ENCODE measurements at places on chromosomes 3 and 15.

DNA sequence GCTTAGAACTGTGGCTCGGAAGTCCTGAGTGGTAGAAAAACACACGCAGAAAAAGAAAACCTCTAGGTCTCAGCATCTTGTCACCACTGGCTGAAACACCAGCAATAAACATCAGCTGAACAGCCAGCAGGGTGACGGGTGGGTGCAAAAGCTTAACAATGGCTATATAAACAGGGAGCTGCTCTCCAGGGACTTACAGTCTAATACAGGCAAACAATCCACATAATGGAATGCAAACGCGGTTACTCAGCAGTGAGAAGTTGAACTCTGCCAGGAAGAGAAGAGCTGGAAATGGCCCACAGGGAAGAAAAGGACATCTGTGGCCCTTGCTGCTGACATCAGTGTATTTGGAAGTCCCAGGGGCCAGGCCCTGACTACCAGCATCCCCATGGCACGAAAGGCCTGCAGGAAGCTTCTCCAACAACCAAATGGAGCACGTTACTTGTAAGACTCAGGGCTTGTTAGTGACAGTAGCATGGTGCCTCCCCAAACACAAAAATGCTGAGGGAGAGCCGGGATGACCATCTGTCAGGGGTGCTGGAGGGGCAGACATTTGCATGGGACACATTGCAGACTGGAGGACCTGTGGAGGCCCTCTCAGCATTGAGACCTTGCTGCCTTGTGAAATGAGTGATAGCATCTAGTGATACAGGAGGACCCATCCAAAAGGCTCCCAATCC is 3.0 kb downstream of the HEG1 start:
- DNase-seq: peak; percentile 90

DNA sequence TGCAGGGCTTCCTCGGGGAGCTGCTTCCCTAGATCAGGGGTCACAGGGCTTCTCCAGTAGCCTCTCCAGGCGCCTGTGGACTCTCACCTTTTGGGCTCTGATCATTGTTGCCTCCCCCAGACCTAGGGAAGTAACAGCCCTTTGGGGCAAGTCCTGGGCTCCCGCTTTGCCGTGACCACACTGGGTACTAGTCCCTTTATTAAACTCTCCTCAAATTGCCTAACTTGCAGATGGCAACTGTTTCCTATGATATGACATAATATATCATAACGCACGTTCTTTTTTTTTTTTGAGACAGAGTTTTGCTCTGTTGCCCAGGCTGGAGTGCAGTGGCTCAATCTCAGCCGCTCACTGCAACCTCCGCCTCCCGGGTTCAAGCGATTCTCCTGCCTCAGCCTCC is 17.9 kb upstream of the NRROS start:
- DNase-seq: no peak

GRCh38 chr3:140176526-140176925 is 241.5 kb downstream of the CLSTN2 start:
- DNase-seq: peak; percentile 34

GRCh38 chr15:73593304-73594074 is 39.7 kb downstream of the NPTN start:
- no peak for DNase-seq

DNA sequence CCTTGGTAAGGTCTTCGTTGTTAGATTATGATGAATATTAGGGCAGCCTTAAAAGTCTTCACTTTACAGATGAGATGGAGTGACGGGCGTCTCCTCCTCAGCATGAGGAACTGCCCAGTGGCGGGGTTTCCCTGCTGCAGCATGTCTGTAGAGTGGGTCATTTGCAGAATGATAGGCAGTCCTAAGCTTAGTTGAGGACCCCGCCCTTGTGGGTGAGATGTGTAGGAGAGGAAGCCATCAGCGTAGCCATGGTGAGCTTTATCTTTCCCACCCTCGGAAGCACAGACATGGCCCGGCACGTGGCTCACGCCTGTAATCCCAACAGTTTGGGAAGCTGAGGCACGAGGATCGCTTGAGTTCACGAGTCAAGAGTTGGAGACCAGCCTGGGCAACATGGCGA is 877 bp downstream of the NIT2 start:
- no peak for DNase-seq

GRCh38 chr3:23324745-23325144 is 121.6 kb downstream of the UBE2E2 start:
- DNase-seq: peak; percentile 71

DNA sequence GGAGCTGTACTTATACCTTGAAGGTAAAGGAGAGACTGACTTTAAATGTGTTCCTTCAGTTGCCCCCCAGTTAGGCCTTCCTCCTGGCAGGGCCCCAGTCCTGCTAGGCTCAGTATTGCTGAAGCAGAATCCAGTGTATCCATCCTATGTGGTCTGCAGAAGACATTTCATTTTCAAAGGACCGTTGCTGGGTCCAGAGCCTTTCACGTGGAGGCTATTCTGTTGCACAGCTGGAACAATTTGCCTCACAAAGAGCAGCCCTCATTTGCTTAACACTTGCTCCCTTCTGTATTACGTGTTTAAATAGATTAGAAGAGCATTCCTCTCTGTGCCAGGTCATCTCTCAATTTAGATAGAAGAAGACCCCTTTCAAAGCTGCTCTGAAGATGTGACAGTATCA is 78.9 kb upstream of the CFAP20DC start:
- DNase-seq: no peak

DNA sequence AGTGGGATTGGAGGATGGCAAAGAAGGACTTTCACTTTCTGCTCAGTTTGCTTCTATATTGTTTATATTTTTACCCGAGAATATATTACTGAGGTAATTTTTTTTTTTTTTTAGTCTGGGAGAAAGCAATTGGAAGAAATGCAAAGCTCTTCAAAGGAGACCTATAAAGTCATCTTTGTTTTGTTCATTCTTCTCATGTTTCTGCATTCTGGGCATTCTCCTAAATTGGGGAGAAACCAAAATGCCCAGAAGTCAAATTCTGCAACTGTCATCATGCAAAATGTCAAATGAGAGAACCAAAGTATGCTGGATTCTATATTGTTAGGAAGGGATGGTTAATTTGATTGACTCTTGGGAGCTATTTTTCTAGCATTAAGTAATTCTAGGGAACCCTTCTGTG is 168.3 kb upstream of the TSC22D2 start:
- no peak for DNase-seq

GRCh38 chr3:82790307-82791097 is 1029.1 kb upstream of the GBE1 start:
- DNase-seq: no peak

- DNase-seq: no peak
Measured at GRCh38 chr3:42114130-42114725, 23.1 kb downstream of the TRAK1 start.

DNA sequence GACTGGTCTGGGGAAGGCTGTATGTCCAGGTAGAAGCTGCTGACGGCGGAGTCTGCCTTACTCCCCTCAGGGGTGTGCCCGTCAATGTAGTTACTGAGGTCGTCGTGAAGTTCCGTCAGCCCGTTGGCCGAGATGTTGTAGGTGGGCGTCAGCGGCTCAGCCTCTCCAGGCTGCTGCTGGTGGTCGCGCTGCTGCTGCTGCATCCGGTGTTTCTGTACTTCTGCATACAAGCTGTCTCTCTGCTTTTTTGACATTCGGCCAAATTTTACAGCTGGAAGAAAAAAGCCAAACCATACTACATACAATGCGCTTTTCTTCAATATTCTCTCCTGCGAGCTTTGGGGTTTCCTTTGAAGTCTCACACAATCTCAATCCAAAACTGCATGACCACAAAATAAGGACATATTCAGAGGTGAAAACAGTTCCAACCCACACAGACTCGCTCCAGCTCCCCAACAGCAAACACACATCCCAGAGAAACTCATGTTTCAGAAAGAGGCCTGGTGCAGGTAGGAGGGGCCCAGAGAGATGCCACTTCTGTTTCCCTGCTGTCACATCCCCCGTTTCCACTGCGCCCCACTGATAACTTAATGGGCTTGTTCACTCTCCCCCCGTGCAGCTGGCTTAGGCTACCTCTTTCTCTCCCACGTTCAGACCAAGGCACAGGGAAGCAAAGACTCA is 32.5 kb upstream of the ICE2 start:
- DNase-seq: no peak

- DNase-seq: no peak
Measured at GRCh38 chr3:153078826-153079225, 83.2 kb upstream of the RAP2B start.

DNA sequence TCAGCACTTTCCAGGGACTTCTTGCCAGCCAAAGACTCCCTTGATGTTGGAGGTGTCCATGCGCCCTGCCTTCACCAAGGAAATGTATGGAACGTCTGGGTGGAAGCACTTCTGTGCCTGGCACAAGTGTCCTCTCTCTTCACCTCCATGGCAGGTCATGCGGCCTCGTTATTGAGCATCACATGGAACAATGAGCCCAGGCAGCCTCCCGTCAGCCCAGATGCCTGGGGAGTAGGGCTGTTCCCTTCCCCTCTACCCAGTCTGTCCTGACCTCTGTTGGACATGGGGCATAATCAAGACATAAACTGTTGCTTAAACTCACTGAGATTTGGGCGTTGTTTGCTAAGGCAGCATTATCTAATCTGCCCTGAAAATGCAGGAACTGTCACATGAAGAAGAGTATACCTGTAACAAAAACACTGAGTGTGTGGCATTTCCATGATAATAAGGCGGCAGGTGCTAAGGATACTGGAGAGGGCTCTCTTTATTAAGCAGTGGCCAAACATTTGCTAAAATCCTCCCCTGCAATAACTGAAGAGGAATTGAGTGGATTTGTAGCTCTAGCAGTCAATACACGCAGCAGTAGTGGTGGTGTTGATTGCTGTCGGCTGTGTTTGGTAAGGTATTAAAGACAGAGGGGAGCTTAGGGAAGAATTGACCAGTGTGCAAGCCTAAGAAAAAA is 338.2 kb upstream of the ATP10A start:
- no peak for DNase-seq

- peak; percentile 43 for DNase-seq
Measured at GRCh38 chr3:134378384-134378783, 4.1 kb upstream of the AMOTL2 start.

GRCh38 chr3:65110661-65111060 is 422.9 kb upstream of the ADAMTS9 start:
- DNase-seq: no peak

Measured in fibroblast of the aortic adventitia (primary cell).